Naive thymus-derived CD8-positive, alpha-beta T cell (primary cell): ENCODE measurements at places on chromosomes 6 and 20. TPM values are rescaled to one million over a fixed set of nuclear protein-coding genes. Genes with fewer than 3 reads are reported as not detected.

OR2H2 gene
- not detected for polyA plus RNA-seq

PTK7 gene
- polyA plus RNA-seq, result not detected

TINAG gene
- not detected for polyA plus RNA-seq

SLC22A1 gene
- polyA plus RNA-seq, result not detected

FRK gene
- 0.01 TPM for polyA plus RNA-seq

PRPH2 gene
- polyA plus RNA-seq, result not detected

DNAH8 gene
- not detected for polyA plus RNA-seq

PPP1R16B gene
- 9.7 TPM for polyA plus RNA-seq

MYMX gene
- not detected for polyA plus RNA-seq

TOMM6 gene
- 440 TPM for polyA plus RNA-seq

NRSN1 gene
- not detected for polyA plus RNA-seq

DNA sequence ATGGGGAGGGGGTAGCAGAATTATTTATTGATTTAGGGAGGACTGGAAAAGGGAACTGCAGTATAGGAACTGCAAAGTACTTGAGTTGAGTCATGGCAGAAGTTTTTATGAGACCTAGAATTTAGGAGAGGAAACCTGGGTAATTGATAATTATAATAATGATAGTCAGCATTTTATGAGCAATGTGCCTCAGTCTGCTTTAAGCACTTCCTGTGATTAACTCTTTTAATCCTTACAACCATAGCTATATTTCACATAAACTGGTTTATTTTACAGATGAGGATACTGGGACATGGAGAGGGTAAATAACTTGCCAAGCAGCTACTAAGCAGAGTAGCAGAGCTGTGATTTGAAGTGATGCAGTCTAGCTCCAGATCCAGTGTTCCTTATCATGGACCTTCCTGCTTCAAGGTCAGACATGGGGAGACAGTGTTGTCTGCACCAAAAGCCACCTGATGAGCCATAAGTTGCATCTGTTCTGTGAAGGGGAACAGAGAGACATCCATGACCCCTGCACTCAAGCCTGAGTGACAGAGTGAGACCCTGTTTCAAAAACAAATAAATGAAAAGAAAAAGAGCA lies 13.6 kb downstream of the LRRC1 start:
- DNase-seq, result no peak

GRCh38 chr6:136532030-136532429 lies 18.2 kb downstream of the MAP7 start:
- DNase-seq, result no peak

- no peak for DNase-seq
Observed at GRCh38 chr6:22057962-22058361, 238.9 kb downstream of the PRL start.

GRCh38 chr20:41006126-41006935 lies 22.3 kb upstream of the TOP1 start:
- DNase-seq, result no peak

GRCh38 chr20:19465536-19465935 lies 253.1 kb downstream of the SLC24A3 start:
- no peak for DNase-seq

DNA sequence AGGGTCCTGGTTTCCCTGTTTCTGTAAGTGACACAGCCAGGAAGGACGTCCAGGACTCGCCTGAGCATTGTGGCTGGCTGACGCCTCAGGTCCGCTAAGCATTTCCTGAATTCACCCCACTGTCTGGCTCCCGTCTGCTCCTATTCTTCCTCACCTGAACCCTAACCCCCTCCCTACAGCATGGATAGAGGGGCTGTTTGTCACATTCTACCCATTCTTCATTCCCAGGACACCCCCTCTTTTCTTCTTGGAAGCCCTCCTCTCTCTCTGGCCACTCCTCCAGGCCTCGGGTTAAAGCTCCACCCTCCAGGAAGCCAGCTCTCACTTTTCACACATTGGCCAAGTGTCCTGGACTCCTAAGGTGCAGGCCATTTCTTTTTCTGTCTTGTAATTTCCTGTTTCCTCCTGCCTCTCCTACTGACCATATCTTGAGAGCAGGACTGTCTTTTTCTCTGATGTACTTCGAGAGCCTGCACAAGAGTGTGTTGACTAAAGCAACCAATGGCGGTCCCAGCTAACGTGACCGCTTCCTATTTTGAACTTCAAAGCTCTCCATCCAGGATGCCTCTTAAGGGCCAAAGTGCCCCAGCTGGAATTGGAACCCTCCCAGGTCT lies 24.2 kb upstream of the MYMX start:
- no peak for DNase-seq

GRCh38 chr20:17189976-17190695 lies 36.7 kb upstream of the PCSK2 start:
- no peak for DNase-seq

GRCh38 chr6:167756597-167756996 lies 70.1 kb upstream of the AFDN start:
- no peak for DNase-seq

- no peak for DNase-seq
Observed at GRCh38 chr20:62906209-62906608, 20.1 kb downstream of the DIDO1 start.

GRCh38 chr6:130889423-130889822 lies 62.2 kb downstream of the SMLR1 start:
- DNase-seq, result no peak

- DNase-seq, result no peak
Observed at GRCh38 chr20:59470521-59470920, 133.8 kb upstream of the PHACTR3 start.

DNA sequence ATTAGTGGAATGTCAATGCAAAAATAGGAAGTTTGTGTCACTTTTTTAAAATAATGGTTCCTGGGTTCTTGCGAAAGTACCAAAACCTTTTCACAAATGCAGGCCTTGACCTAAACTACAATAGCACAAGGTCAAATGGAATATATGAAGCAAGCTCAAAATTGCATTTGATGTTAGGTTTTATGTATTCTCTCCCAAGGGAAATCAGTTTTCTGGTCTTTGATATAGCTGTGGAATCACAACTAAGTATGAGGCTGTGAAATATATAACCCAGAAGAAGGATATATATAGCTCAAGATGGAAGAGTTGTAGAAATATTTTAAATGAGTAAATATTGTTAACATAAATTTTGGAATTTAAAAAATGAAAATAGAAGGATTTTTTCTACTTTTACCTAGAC lies 327.3 kb downstream of the RIMS1 start:
- no peak for DNase-seq

DNA sequence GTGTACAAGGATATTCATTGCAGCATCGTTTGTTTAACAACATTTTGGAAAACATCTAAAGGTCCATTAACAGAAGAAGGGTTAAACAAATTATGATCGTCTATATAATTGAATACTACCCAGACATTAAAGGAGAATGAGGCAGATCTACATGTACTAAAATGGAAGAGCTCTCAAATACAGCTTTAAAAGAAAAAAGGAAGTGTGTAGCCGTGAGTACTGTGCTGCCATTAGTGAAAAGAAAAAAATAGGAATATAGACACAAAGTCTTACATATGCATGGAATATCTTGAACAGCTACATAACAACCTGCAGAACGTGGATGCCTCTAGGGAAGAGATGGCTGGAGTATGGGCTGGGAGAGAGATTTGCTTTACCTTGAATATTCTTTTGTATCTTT lies 37.9 kb downstream of the PRDM1 start:
- no peak for DNase-seq

DNA sequence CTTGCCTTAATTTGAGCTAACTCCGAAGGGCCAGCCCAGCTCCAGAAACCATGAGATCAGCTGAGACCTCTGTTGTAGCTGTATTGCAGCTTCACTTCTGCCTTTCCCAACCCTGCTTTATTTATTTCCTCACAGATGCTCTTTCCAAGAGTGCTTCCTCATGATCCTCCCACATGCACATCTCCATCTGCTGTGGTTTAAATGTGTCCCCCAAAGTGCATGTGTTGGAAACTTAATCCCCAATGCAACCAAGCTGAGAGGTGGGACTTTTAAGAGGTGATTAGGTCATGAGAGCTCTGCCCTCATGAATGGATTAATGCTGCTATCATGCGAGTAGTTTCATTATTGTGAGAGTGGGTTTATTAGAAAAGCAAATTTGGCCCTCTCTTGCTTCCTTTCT lies 164.4 kb upstream of the TAB2 start:
- DNase-seq, result no peak

GRCh38 chr20:15446373-15446772 lies 1109.0 kb upstream of the FLRT3 start:
- no peak for DNase-seq

DNA sequence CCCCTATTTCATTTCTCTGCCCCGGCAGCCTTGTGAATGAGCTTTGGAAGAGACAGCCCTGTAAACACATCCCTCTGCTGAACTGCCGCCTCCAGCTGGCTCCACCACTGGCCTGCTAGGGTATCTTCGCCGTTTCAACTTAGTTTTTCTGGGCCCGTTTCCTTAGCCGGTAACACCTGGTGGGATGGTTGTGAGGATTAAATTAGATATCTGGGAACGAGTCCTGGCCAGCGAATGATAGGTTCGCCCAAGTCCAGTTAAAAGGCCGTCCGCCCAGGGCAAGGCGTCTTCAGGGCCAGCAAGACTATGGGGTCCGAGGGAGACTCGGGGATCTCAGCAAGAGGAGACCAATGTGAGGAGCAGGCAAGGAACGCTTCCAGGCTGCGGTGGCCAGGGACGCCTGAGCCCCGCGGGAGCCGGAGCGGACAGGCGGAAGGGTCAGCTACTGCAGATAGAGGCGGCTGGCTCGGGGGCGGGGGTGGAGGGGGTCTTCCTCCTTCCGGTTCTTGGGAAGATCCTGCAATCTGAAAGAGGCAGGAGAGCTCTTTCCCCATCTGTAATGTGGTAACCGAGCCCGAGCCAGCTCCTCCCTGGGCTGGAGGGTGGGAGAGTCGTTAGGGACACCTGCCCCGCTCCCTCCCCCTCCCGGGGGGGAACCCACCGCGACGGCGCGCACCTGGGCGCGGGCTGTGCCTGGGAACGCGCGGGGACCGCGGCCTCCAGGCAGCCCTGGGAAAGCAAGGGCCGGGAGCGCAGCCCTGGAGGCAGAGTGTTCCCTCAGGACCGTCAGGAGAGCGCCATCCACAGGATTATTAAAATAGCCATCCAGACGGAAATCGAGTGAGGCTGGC lies 4.5 kb upstream of the PTCRA start:
- DNase-seq, result no peak

DNA sequence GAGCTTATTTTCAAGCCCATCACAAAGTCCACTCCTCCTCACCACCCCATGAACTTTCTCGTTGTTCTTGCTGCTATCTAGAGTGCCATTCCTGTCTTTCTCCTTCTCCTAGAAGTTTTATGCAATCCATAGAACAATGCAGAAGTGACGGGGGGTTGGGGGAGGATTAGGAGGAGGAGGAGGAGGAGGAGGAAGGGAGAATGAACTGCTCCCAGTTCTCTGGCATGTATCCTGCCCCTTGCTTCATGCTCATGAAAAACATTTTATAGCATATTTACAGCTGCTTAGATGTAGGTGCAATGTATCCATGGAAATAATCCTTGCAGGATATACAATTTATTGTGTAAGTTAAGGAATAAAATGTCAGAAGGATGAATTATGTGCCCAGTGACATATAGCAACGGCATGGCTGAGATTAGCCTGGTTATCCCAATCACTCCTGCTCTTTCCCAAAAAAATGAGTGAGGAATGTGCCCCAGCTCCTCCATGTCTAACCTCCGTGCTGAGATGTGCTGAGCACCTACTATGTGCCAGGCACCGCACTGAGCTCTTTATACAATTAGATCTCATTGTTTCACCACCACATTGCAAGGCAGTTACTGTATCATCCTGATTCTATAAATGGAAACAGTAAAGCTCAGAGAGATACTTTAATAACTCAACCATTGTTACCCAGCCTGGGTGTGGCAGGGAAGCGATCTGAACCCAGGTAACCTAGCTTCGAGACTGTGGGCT lies 41.6 kb upstream of the TFAP2C start:
- no peak for DNase-seq
